ENCODE measurements at places on chromosomes 6 and 20.

DNA sequence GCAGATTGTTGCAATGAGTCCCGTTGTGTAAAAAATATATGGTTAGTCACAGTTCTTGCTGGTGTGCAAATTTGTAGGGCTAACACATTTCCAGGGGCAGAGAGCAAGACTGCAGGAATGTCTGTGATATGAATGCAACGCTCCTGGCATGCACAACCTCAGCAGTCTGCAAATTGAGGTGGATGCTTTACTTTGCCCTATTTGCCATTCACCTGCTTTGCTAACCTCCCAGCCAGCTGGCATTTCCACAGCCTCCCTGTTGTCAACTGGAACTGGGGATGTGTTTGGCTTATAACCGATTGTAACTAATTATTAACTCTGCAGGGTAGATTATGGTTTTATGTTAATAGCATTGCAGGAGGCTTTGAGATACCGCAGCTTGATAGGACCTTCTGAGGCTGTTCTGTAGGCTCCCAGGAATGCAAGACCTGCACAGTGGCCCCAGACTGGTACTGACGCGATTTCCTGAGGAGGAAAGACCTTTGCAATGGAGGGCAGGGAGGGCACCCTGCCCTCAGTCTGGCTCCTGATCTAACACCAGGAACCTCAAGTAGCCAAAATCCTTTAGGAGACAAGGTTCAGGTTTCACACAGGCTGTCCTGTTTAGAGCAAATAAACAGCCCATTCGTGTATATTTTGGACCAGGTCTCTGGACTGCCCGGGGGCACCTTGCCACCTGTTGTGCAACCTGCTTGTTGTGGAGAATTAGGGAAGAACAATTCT, 53.4 kb downstream of the EDN1 start:
- DNase-seq: no peak

DNA sequence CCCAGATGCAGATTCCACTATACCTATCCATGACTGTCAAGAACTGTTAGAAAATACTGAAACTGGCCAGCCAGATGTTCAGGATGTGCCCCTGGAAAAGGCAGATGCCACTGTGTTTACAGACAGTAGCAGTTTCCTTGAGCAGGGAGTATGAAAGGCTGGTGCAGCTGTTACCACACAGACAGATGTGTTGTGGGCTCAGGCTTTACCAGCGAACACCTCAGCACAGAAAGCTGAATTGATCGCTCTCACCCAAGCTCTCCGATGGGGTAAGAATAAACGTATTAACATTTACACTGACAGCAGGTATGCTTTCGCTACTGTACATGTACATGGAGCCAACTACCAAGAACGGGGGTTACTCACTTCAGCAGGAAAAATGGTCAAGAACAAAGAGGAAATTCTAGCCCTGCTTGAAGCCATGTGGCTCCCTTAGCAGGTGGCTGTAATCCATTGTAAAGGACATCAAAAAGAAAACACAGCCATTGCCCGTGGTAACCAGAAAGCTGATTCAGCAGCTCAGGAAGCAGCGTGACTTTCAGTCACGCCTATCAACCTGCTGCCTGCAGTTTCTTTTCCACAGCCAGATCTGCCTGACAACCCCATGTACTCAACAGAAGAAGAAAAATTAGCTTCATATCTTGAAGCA, 459.7 kb upstream of the HTR1E start:
- DNase-seq: no peak

DNA sequence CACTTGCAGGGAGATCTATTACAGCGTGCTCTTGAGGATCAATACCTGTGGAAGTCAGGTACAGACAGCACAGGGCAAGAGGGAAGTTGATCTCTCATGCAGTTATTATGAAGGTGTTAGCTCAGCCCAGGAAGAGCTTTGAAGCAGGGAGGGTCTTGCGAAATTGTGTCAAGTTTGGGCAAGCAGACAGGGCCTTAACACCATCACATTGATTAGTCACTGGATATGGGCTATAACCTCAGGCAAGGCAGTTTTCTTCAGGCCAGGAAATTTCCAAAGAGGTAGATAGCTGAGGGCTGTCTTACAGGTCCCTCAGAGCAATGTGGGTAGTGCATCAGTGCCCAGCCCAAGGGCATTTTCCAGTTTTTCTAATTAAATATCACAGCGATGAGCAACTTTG, 643.8 kb downstream of the DHX35 start:
- no peak for DNase-seq

GRCh38 chr20:39048000-39048696, 86.0 kb downstream of the DHX35 start:
- peak; percentile 38 for DNase-seq

GRCh38 chr6:12605888-12606345, 110.7 kb upstream of the PHACTR1 start:
- no peak for DNase-seq

DNA sequence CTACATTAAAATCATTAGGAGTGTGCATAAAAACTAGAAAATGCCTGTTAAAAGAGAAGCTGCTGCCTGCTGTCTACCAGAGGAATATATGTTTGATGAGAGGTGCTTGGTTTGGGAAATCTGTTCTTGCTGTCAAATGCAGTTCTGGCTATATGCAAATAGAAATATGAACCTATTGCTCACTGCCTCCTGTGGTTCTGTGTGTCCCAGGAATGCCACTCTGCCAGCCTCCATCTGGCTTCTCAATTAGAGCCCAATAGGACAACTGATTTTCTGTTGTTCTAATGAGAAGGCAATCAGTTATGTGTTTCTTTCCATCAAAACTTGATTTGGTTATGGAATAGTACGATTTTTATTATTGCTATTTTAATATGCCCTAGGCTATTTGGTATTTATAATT, 759.7 kb downstream of the HDGFL1 start:
- DNase-seq: no peak

- no peak for DNase-seq
Observed at GRCh38 chr6:153771577-153771976, 267.5 kb upstream of the OPRM1 start.

DNA sequence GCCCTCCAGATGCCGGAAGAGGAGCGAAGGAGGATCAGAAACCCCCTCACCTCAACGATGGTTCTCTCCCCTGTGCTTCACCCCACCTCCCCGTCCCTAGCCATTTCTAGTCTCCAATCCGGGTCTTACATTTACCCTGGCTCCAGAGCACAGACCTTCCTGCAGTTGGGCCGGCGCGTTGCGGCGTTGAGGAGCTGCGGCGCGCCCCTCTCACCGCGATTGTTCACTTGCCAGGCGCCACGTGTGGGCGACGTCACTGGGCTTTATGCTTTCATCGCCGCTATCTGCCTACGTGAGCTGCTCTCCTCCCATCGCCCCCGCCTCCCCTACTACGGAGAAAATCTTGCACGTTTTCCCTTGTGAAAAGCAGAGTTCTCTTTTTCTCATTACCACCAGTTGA, at the start of gene CRISP2:
TSS of gene CRISP2 (minus strand) at position 198 of the 400 bp plus-strand sequence. CDS start 4,347 bp downstream, outside the sequence.
- no peak for DNase-seq

- no peak for DNase-seq
Observed at GRCh38 chr20:56437196-56437960, 25.3 kb downstream of the CASS4 start.

DNA sequence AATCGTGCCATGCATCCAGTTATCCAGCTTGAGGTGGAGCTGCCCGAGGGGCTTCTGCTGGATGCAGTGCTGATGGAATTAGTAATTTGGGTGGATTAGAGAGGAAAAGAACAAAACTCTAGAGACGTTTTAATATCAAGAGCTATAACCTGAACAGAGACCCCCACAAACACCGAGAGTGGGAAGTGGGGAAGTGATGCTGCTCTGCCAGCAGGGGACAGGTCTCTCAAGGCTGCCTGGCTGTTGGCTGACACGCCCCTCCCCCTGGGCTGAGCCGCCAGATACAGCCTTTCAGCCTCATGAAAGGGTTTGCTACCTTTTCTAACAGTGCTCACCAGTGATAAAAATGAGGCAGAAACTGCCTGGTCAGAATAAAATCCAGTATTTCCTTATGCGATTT, 9.6 kb downstream of the LEMD2 start:
- no peak for DNase-seq

DNA sequence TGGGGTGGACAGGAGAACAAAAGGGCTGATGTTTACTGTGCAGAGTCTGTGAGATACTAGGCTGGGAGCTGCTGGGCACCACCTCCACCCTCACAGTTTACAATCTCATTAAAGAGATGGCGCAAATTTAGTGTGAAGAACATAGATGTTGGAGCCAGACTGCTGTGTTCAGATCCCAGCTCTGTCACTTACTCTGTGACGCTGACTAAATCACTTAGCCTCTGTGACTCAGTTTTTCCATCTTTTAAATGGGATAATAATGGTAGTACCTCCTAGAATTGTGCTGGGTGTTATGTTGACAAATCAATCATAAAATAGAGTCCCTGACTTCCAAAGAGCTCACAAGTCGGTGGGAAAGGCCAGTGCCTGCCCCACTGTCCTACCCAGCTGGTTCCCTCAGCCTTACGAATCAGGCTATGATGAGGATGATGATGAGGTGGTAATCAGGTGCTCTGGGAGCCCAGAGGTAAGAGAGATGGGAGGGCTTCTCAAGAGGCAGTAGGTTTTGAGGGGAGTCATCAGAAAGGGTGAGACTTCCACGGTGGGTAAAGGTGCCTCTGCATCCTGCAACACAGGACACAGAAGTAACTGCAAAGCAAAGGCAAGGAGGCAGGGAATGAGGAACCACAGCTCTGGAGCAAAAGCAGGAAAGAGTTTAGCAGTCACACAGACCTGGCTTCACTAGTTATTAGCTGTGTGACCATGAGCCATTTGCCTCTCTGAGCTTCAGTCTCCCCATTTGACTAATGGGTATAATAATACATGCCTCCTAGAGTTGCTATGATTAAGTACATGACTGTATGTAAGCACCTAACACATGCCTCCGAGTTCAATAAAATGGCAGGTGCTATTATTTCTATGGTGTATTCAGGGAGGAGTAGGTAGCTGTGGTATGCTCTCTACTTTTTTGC, 8.9 kb downstream of the FYN start:
- DNase-seq: no peak

- DNase-seq: no peak
Observed at GRCh38 chr6:136511397-136511796, 38.8 kb downstream of the MAP7 start.

GRCh38 chr6:31386977-31387376, 16.4 kb upstream of the MICA start:
- DNase-seq: no peak

GRCh38 chr6:124958759-124959354, 3.4 kb upstream of the RNF217 start:
- DNase-seq: no peak

GRCh38 chr6:79201983-79202382, 32.5 kb downstream of the HMGN3 start:
- DNase-seq: no peak

DNA sequence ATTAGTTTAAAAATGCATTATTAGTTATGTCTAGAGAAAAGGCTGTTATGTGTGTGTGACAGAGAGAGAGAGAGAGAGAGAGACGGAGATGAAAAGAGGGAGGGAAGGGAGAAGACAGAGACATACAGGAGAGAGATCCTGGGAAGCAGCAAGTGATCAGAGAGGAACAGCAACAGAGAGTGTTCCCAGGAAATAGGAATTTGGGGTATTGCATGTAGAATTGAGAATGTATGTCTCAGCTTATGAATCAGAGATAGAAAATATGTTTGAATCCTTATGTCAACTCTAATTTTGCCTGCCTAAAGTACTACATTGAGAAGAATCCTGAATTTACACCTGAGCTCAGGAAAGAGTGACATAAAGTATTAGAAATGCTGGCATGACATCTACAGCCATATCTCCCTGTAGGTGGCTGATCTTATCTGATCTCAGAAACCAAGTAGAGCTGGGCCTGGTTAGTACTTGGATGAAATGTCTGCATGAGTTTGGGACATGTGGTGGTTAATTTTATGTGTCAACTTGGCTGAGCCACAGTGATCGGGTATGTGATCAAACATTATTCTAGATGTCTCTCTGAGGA, 130.6 kb downstream of the TENT5A start:
- DNase-seq: no peak

- peak; percentile 79 for DNase-seq
Observed at GRCh38 chr6:44127186-44128019, at the start of the genes MRPL14 and TMEM63B. MRPL14 (minus strand) TSS chr6:44127452; CDS start chr6:44116611, 10,841 bp downstream. TMEM63B (plus strand) TSS chr6:44127554; CDS start chr6:44134585, 7,031 bp downstream.

DNA sequence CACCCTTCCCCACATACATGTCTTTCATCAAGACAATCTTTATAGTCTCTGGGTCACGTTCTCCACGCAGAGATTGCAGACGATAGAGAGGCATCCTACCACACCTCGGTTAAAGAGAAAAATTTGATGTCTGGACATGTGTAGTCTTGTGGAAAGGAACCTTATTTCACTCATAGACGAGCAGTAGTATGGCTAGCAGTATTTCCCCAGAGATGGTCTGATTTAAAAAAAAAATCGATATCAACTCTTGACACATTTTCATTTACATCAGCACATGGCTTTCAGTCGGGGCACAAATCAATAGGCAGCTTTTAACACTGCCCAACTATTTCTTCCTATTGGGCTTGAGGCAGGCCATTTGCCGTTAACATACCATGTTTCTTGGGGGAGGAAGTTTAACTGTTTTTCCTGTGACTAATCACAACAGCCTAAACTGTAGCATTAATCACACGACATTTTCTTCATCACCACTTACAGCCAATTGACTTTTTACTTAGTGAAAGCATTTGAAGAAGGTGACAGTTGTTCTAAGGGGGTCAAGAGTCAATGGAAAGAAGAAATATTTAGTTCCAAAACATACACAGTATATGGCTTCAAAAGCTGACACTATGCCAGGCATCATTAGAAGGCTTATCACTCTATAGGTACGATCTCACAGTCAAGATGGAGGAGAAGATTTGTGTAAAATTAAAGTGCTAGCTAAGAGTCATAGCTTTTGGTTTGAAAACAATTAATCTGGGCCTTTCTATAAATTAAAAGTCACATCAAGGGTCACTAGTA, 129.5 kb upstream of the HDAC2 start:
- no peak for DNase-seq

DNA sequence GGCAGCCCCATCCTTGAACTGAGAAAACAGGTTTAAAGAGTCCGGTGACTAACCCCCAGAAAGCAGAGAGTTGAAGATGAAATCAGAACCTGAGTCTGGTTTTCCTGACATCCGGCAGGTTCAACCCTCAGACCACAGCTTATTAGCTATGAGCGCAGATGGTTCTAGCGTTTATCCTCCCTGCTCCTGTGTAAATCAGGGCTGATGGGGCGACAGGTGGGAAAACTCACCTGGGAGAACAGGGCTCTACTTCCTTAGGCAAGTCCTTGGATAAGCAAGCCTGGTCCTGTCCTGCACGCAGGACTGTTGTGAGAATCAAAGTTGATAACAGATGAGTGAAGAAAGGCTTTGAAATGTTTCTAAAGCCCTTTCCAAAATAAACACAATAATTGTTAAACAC, 31.4 kb downstream of the GHRH start:
- DNase-seq: no peak

DNA sequence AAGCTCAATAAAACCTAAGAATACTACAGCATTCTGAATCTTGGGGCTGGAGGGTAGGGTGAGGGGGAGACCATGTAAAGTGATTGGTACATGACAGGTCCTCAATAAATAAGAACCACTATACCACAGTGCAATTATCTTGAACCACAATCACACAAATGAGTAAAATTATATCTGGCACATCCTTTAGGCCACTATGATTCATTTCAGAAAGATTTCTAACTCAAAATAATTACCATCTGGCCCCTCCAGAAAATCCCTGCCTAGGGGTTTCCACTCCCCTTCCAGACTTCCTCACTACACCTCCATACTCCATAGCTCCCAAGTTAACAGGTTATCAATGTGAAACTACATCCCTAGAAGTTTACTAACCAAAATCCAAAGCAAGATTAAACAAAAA, 19.7 kb downstream of the AKIRIN2 start:
- no peak for DNase-seq

GRCh38 chr6:35209622-35210247, 4.0 kb upstream of the SCUBE3 start:
- no peak for DNase-seq

- peak; percentile 4 for DNase-seq
Observed at GRCh38 chr6:52815167-52816092, 11.8 kb upstream of the GSTA1 start.
